ENCODE measurements at places on chromosomes 5 and 9.

GRCh38 chr5:59543821-59544442, 349.6 kb downstream of the PDE4D start:
- DNase-seq: no peak

DNA sequence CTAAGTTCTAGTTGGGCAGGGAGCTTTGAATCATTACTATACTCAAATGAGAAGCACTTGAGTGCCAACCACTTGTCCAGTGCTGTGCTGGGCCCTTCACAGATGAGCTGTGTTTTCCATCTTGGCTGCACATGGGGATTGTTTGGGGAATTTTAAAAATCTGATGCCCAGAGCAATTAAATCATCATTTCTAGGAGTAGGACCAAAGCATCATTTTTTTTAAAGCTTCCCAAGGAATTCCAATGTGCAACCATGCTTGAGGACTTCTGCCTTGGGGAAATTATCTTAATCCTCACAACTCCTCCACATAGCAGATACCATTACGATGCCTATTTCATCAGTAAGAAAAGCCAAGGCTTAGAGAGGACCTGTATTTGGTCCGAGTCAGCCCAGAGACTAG, 131.4 kb downstream of the TMEM174 start:
- DNase-seq: no peak

GRCh38 chr9:88077071-88077617, 61.1 kb downstream of the SPATA31C2 start:
- no peak for DNase-seq

- DNase-seq: no peak
These were observed 4.1 kb upstream of the MCCC2 start for GRCh38 chr5:71582945-71583584.

DNA sequence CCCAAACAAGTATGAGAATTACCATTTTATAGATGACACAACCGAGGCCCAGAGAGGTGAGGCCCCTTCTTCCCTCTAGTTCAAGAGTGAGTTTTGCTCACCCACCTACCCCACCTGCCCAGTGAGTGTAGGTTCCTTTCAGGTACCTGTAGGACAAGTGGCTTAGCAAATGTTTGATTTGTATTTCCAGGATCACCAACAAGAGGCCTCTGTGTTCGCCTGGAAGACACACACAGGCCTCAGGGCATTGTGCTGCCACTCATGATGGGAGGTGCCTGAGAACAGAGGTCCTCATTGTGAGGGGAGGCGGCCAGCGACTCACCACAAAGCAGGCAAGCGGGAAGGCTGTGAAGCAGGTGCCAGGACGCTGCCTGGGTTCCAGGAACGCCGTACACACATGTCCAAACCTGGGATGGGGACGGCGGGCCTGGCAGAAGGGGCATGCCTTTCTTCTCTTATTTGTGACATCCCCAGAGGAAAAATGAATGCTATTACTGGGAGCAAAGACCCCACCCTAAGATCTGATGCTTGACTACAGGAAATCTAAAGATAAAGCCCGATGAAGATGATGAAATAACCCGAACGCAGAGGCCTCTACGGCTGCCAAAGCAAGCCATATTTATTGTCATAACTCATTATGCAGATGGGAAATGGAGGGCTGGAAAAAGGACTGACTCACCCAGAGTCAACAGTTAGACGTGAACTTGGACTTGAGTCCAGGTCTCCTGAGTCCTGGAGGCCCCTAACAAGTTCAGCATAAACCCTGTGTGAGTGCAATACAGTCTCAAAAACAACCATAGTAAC, 60.2 kb upstream of the SLC25A51 start:
- no peak for DNase-seq

DNA sequence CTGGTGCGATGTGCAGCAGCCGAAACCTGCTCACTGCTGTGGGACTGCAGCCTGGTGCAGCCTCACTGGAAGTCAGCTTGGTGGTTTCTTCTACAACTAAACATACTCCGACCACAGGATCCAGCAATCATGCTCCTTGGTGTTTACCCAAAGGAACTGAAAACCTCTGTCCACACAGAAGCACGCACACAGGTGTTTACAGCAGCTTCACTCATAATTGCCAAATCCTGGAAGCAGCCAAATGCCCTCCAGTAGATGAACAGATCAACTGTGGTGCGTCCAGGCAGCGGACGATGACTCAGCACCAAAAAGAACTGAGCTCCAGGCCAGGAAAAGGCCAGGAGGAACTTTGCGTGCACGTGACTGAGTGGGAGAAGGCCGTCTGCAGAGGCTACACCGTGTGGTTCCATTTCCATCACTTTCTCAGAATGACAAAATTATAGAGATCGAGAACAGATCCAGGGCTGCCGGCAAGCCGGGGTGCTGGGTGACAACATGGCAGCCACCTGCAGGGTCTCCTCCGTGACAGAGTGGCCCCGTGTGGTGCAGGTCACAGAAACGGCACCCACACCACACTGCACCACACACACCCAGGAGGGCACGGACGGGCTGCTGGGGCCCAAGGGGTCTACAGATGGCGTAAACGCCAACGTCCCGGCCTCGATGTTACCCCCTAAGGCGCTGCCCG, 23.1 kb upstream of the NSMF start:
- no peak for DNase-seq

DNA sequence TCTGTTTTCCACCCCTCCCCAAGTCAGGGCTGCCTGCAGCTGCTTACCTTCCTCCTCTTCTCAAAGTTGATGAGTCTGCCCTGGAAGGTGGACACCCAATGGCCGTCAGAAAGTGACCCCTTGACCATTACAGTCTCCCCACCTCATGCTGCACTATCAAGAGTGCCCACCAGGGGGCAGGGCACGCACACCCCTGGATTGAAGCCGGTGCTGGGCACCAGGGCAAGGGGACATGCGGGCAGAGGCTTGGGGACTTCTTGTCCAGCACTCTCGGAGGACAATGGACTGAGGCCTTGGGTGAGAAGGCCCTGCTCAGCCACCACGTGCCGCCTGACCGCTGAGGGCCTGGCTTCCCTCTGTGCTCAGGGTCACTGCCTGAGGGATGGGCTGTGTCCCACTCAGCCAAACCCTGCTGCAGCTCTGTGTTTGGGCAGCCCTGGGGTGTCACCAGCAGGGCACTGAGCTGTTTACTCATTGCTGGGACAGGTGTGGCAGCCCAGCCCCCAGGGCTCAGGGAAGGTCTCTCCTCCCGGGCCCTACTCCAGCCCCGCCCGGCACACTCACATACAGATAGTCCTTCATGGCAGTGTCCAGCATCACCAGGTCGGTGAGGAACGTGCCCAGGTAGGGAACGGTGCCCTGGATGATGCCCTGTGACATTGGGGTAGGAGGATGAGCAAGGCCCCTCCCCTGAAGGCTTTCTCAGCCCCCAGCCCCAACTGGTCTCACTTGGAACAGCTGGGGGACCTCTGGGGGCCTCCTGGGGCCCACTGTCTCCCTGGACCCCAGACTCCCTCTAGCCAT, 17.7 kb downstream of the RALGDS start:
- peak; percentile 63 for DNase-seq

- DNase-seq: no peak
These were observed 814 bp downstream of the CCDC125 start for GRCh38 chr5:69331528-69332445.

DNA sequence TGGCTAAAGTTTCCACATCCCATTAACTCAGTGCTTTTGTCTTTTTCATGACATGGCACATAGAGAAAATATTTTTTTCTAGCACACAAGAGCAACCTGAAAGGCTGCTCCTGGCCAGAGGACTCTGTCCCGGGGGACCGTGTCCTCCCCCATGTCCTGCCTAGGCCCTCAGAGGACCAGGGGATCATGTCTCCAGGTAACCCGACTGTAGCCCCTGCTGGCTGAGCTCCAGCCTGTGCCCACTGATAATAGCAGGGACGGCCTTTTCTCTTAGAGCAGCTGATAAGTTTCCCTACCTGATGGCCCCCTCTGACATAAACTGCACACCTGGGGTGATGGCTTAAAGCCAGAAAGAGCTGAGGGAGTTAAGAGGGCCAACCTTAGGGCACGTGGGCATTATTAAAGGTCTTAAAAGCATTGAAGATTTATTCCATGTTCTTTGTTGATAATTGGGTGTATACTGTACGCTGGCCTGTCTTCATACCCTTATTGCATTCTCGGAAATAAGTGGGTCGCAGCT, 5.9 kb downstream of the HDHD3 start:
- DNase-seq: no peak

DNA sequence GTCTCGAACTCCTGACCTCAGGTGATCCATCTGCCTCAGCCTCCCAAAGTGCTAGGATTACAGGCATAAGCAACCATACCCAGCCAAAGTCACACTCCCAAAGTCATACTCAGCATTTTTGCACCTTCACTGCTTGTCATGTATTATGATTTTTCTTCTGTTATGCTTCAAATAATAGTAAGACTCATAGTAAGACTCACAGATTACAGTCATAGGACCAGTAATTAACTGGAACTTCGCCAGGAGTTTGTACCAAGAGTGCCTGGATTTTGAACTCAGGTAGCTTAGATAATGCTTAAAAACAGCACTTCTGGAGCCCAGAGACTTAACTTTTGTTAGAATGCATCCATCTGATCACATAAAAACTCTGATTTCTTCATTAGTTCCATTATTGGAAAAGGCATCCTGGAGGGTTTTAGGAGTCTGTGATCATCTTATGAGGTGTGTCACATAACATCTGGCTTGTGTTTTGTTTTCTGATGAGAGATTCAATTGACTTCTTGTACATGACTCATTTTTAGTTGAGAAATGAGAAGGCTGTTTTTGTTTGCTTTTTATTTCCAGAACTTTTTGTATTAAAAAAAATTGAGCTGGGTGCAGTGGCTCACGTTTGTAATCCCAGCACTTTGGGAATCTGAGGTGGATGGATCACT, 131.5 kb downstream of the ADAMTS19 start:
- DNase-seq: no peak

- peak; percentile 27 for DNase-seq
These were observed 59.4 kb downstream of the DAP start for GRCh38 chr5:10701567-10702039.

- DNase-seq: no peak
These were observed 63.1 kb upstream of the ATG10 start for GRCh38 chr5:81908771-81909170.

- DNase-seq: no peak
These were observed 629.3 kb downstream of the ANXA1 start for GRCh38 chr9:73780916-73781315.

DNA sequence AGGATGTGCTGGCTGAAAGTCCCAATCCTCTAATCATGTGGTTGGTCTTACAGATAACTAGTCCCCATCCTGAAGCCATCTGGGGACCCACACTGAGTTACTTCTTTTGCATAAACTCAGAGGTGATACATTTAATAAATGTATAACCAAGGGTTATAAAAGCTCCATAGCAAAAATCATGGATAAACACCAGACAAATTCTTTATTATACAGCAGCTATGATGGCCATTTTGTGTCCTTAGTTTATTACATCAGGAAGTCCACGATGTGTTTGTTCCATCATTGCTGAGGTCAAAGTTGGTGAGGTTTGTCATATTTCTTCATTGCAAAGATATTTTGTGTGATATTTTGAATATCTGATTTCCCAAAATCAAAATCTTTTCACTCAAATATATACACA, 80.2 kb downstream of the GCNT1 start:
- DNase-seq: no peak

Data from activated CD4-positive, alpha-beta memory T cell treated with anti-CD3 and anti-CD28 coated beads for 36 hours (primary cell).